Dorsolateral prefrontal cortex (tissue), 122 donors: ENCODE measurements at places on chromosomes 13 and 19.

- peak; percentile 62 for DNase-seq
These were observed 40.5 kb upstream of the GAS6 start for GRCh38 chr13:113904411-113904810.

GRCh38 chr13:109345433-109345941, 440.9 kb downstream of the IRS2 start:
- no peak for DNase-seq

DNA sequence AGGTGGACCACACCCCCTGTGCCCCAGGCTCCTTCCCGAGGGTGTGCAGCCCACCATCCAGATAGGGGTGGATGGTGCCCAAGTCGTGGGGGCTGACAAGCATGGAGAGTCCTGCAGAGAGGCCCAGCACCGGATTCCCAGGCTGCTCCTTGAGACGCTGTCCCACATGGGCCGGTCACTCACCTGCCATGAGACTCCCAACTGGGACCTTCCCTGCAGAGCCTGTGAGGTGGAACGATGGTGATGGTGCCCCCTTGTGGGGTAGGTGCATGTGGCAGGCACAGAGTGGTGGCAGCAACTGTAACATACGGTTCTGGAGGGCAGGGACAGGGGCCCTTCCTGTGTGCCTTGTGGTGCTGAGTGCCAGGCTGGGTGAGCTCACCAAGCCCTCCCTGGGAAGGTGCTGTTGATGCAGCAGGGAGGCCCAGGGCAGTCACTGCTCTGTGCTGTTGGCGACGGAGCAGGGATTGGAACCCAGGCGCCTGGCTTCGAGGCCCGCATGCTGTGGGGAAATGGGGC, 33.1 kb downstream of the PPP1R37 start:
- DNase-seq: peak; percentile 54

GRCh38 chr19:55460670-55461258, 678 bp downstream of the ISOC2 start:
- DNase-seq: no peak

DNA sequence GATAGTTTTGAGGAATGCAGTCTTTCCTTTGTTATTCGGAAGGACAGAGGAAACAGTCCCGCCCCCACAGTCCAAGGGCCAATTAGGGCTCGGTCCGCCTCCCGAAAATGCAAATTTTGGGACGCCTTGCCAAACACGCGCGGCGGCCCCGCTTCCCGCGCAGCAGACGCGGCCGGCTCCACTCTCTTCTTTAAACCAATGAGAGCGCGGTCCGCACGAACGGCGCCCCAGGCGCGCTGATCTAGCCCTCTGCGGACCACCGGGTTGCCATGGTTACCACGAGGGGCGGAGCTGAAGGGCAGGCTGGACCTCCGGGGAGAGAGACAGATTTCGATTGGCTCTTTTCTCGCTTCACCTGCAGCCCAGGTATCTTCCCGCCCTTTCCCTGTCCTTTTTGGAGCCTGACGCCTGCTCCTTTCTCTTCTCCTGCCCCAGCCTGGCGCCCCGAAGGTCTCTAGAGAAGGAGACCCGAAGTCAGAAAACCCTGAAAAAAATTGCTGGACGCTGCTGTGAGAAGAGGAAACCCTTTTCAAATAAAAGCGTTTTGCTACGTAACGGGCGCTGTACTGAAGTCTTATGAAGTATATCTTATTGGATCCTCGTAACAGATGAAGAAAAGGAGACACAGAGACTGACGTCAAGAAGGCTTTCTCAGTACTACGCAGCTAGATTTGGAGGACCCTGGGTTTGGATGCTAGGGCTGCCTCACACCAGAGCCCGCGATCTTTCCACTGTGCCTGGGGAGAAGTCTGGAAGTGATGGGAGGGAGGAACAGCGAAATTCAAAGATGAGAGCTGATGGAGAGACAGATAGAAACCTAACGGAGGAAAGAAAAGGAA, 2.0 kb downstream of the PTH2 start:
- no peak for DNase-seq

DNA sequence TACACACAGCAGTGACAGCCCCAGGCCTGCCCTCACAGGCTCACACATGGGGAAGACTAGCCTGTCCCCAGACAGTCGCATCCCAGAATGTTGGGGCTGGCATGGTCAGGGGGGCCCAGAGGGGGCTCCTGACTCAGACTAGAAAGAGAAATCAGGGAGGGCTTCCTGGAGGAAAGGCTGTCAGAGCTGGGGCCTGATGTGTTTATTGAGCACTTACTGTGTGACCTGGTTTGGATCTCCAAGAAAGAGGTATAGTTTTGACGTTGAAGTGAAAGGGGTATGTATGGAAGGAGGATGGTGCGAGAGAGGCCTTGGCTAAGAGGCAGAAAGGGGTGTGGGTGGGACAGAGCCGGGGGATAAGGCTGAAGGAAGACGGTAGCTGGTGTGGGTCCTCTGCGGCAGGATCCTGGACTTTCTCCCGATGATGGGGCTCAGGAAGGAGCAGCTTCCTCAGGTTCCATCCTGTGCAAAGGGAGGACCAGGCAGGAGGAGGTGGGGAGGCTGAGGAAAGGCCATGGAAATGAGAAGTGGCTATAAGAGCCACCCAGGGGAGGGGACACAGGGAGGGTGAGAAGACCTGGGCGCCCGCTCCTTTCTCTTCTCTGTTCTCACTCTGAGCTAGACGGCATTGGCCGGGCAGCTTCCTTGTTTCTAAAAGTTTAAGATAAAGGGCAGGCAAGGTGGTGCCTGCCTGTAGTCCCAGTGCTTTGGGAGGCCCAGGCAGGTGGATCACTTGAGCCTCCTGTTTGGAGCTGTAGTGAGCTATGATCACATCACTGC, 16.1 kb upstream of the BCL3 start:
- no peak for DNase-seq

GRCh38 chr13:112733661-112734379, 44.0 kb downstream of the ATP11A start:
- DNase-seq: no peak

DNA sequence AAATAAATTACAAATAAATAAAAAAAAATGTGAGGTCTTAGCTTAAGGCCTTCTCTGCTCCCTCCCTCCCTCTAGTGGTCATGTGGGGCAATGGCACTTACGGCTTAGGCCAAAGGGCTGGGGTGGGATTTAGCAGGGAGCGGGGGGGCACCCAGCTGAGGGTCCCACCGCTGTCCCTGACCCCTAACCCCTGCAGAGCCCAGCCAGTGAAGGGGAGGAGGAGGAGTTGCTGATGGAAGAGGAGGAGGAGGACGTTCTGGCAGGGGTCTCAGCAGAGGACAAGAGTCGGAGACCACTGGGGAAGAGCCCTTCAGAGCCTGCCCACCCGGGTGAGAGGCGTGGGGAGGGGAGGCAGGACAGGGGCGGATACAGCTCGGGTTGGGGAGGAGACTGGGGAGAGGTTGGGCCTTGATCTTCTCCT, 9.3 kb downstream of the MPND start:
- DNase-seq: no peak

DNA sequence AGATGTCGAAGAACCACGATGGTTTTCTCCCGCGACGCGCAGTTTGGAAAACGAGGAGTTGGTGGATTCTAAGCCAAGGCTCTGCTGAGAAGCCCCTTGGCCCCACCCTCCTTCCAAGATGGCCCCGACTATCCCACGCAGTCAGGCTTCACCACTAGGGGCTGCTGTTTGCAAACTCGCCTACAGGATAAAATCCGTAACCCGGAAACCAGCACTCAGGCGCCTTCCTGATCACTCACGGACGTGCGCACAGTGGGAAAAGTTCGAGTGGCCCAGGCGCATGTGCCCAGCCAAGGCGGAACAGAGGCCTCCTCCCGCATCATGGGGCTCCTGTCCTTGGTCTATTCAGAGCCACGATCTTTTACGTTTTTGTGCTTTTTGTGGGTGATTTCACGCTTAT, 19.2 kb upstream of the UQCR11 start:
- DNase-seq: peak; percentile 55

- DNase-seq: no peak
These were observed 1.0 kb downstream of the POSTN start for GRCh38 chr13:37597477-37598025.

DNA sequence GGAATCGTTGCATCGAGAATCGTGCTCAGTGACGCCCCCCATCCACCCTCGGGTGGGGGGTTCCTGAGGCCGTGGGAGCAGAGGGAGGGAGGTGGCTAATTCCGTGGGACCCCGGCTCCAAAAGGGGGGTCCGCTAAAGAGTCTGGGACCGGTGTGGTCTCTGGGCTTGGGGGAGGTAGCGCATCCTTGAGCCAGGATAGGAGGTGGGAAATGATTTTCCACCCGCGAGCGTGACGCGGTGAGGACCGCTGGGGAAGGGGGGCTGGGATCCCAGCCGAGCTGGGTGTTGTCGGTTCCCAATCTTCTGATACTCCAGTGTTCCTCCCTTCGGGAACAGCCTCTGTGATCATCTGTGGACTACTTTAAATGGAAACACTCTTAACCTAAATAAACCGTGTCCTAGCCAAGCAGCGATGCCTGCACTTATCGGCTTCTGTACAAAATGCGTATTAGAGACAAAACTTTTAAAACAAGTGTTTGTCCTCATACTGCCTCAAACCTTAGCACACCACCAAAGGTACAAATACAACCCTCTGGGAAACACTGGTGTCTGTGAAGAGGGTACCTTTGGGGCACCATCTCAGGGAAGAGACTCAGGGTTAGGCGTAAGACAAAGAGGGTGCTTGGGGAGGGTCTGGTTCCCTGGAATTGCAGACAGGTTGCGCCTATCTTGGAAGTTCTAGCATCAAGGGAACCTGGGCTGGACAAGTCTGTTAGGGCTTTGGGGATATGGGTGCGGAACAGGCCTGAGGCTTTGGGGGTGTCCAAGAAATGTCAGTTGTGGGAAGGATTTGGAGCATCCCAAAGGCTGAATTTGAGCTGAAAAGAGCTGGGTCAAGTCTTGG, 16.0 kb downstream of the KCNC3 start:
- DNase-seq: no peak

DNA sequence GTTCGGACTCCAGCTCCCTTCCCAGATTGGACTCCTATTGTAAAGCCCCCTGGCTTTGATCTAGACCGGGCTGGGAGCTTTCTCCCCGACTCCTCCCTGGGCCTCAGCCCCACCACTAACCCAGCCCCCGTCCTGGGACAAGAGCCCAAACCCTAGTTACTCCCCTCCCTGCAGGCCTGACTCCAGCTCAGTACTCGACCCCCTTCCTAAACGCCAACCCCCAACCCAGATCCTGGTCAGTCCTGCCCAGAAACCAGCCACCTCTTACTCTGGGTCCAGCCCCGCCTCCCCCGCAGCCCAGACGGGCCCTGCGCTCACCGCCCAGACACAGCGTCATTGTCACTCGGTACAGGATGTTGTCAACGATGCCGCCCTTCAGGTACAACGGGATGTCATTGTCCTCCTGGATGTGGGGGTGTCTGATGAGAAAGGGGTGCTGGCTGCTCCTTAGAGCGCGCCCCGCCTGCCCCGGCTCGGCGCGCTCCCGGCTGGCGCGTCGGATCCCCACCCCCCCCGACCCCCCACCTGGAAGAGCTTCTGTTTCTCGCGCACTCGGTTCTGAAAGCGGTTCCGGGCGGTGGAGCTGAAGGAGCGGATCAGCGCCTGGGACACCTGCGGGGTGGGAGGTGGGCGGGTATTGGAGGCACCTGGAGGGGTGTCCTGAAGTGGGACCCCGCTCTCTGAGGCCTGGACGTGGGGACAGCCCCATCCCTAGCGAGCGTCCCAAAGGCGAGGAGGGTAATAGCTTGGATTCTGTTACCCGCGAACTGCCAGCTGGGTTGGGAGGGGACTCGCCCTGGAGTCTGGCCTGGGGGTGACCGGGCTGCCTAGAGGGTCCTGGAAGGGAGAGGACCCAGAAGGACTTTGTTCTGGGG, 866 bp downstream of the COX7A1 start:
- no peak for DNase-seq

GRCh38 chr13:98044301-98044700, 90.8 kb downstream of the IPO5 start:
- no peak for DNase-seq

DNA sequence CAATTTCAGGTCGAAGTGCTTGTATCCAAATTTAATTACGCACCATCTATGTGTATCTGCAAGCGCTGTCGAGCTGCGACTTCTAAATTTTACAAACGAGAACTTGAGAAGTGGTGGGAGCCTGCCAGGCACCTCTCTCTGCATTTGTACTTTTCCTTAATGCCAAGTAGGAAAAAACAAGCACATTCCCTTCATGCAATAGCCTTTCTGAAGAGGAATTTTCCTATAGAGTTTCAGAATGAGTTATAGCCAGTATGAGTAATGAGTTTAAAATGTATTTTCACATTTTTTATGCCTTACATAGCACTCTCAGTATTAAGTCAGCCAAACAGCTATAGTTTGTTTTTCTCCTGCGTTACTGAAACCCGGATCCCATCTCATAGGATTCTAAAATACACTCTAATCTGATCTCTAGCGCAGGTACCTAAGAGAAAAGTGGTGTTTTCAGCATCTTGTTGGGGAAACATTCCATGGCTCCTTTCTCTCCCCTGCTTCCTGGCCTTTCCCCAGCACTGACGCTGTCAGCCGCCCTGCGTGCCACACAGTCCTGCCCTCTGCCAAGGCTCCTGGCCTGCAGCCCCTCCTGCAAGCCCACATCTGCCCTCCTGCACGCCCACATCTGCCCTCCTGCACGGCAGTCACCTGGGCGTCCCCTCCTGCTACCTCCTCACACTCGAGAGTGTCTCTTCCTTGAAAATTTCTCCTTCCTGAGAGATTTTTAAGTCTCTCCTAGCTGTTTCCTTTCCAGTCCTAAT, 526.9 kb downstream of the MYO16 start:
- DNase-seq: no peak

- DNase-seq: peak; percentile 84
These were observed 3.7 kb downstream of the BRSK1 start for GRCh38 chr19:55287361-55288079.

- no peak for DNase-seq
These were observed 25.9 kb downstream of the LATS2 start for GRCh38 chr13:21035498-21035897.

DNA sequence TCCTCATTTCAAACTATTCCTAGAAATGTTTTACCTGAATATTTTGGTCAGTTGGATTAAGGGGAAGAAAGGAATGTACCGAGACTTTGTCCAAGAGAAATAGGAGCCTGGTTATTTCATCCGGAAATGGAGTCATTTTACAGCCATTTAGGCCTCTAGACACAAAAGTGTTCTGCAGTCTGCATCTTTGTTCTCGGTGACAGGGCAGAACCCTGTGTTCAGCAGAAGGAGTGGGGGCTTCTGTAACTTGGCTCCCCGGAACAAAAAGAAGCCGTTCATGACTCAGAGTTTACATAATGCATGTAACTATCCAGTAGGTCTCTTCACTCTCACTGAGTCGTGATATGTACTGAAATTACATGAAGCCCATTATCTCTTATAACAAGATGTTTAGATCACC, 21.6 kb upstream of the FNDC3A start:
- no peak for DNase-seq

GRCh38 chr13:95226932-95227695, 74.1 kb downstream of the ABCC4 start:
- no peak for DNase-seq
